ENCODE measurements at places on chromosomes 7 and 10. TPM values are rescaled to one million over a fixed set of nuclear protein-coding genes. Genes with fewer than 3 reads are reported as not detected.

HMX3 gene
- not detected for polyA plus RNA-seq

IL2RA gene
- 27.2 TPM for polyA plus RNA-seq

CPA5 gene
- not detected for polyA plus RNA-seq

FAM25G gene
- polyA plus RNA-seq = not detected

ST8SIA6 gene
- not detected for polyA plus RNA-seq

ACSM6 gene
- polyA plus RNA-seq = not detected

GNAI1 gene
- 0.10 TPM for polyA plus RNA-seq

PRKG1 gene
- polyA plus RNA-seq = 0.36 TPM

All from IgD-negative memory B cell (primary cell).